ENCODE measurements at places on chromosomes 5 and 9. TPM values are rescaled to one million over a fixed set of nuclear protein-coding genes. Genes with fewer than 3 reads are reported as not detected.

GRCh38 chr5:133205204-133205603 lies 153.4 kb downstream of the HSPA4 start:
- DNase-seq, result no peak

The FRMD3 gene
- 51.3 TPM for total RNA-seq

The TAF7 gene
- total RNA-seq, result 58.7 TPM

DNA sequence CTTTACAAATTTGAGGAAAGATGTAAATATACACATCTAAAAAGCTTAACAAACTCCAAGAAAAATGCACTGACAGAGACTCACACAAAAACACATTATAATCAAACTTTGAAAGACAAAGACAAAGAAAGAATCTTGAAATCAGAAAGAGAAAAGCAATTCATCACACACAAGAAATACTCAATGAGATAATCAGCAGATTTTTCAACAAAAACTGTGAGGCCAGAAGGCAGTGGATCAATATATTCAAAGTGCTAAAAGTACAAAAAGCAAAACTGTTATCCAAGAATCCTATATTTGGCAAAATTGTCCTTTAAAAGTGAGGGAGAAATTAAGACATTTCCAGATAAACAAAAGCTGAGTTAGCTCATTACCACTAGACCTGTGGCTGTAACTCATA lies 6.1 kb downstream of the TPD52L3 start:
- no peak for DNase-seq

GRCh38 chr9:101792475-101792874 lies 54.0 kb upstream of the GRIN3A start:
- DNase-seq, result no peak

The DCAF12 gene
- total RNA-seq, result 31.8 TPM

The OGN gene
- 567 TPM for total RNA-seq

The STKLD1 gene
- 7.5 TPM for total RNA-seq

GRCh38 chr9:32704343-32704742 lies 68.9 kb upstream of the TAF1L start:
- DNase-seq, result peak; percentile 43

GRCh38 chr5:180084638-180085561 lies 13.3 kb upstream of the RNF130 start:
- DNase-seq, result peak; percentile 39

DNA sequence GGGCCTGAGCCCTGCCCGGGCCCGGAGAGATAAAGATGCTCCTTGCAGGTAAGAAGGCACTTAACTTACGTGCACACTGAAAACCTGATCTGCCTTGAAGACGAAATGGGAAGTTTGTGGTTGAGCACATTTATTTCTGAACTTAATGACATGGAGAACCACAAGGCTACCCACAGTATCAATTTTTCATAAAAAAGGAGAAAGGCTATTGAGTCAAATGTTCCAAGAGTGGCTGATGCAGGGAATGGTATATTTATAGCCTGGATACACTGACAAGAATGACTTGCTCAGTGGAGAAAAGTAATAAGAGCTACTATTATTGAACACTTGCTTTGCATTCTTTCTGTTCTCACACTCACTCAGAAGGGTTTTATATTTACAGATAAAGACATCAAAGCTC lies 419.3 kb downstream of the ACTL7B start:
- DNase-seq, result no peak

DNA sequence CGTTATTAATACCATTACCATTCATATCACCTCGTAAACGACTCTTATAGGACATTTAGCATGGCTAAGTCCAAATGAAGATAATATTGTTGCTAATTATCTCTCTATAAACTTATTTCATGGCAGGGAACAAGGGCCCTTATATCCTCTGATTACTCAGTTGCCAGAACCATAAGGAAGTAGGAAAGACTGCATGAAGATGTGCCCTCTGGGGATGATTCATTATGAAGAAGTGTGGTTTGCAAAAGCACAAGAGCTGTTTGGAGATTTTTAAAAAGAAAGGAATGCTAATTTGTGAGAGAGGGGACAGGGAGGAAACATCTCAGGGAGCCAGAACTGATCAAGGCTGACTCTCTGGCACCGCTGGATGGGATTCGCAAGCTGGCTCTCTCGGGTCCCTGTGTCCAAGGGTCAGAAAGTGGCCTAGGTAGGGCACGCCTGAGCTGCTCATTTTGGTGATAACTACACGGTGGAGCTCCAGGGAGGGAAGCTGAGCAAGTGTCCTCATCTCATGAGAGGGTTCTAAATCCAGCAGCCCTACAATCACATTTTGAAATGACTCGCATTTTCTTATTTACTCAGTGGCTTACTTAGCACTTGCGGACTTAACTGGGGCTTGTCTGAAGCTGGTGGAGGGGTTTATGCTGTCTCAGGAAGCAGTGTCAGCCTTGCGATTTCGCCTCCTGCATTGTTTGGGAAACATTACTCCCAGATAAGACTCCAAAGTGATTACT lies 136.8 kb downstream of the C5orf15 start:
- DNase-seq, result no peak

DNA sequence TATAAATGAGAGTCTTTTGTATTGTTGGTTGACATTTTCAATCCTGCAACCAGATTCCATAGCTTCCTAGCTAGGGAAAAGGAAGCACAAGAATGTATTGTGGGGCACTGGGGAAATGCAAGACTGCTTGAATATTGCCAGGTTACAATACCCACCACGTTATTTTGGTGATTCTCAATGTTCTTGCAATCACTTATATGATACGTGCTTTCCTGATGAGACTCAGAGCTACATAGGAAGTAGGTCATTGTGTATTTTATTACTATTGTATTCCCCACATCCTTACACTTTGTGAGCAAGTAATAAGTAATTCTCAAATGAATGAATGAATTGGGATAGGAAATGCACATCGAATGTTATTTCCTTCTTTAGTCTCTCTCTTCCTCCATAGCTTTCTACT lies 217.1 kb upstream of the CD180 start:
- DNase-seq, result no peak

GRCh38 chr5:172768573-172769341 lies 2.2 kb downstream of the DUSP1 start:
- DNase-seq, result peak; percentile 43

The FANCG gene
- 24.8 TPM for total RNA-seq

GRCh38 chr5:93704996-93705395 lies 36.4 kb downstream of the POU5F2 start:
- DNase-seq, result peak; percentile 14

DNA sequence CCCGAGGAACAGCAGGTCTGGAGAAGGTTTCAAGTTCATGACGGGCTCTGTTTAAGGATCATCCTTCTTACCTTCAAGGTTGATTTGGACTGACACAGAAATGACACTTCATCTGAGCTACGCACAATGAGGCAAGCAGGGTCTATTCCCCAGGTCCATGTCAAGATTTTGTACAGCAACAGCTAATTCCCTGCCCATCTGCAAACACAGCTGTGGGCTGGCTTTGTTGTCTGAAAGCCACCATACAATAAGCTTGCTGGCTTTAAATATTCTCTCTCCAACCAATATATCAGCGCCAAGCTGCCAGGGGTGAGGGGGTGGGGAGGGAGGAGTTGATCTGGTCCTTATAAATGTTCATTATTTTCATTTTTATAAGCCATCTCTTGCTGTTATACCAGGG lies 92.0 kb downstream of the OTULIN start:
- DNase-seq, result no peak

GRCh38 chr5:73419465-73420390 lies 28.8 kb downstream of the FOXD1 start:
- no peak for DNase-seq

- peak; percentile 33 for DNase-seq
Observed at GRCh38 chr5:123441408-123441807, 18.2 kb upstream of the CEP120 start.

DNA sequence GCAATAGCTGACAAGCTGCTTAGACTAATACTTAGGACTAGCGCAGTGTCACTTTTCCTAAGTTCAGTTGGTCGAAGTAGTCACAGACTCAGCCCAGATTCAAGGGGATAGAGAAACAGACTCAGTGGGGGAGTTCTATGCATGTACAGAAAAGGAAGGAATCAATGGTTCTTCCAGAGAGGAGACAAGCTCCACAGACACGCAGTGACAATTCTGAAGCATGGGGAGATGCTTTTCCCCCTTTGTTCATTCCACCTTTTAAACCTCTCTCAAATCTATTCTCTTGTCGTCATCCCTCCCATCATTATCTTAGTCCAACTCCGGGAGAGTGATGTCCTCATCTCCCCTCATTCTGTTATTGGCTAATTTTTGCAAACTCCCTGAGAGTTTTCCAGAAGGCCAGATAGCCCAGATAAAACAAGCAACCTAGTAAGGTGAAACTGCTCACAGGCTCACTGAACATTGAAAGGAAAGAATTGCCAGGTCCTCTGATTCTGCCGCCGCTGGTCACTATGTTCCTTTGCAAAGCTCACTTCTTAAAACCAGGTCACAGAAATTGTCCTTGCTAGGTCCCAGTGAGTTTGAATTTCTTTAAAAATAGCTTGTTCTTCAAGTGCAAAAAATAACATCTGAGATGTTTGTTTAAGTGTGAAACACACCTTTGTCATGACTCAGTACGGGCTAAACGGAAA lies 13.4 kb upstream of the STRBP start:
- no peak for DNase-seq

DNA sequence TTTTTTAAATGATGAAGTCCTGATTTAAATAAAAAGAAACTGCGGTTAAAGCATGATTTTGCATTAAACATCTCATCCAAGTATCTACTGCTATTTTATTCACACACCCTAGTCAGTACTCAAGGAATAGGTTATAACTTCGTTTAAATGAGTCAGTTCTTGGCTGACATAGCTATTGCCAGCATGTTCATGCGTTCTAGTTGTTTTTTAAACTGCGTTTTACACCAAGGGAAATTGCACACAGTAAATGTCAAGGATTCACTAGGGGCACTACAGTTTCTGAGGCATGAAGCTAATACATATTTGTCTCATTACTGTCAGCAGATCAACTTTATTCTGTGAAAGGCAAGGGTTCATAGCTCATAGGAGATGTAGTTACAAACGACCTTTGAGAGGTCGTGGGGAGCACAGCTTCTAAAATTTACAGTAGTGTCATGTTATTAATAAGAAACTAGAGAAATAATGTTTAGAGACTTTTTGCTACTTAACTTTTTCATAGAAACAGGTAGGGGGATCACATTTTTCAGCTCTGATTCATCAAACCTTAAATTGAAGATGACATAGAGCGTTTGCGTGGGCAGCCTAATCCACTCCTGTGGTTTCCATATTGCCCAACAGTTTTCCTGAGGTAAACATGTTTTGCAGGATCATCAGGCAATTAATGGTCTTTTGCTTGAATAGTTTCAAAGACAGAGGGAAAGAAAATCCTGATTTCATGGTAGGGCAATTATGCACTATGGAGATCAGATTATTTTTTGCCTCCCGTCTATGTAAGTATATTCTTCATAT lies 2222.7 kb upstream of the WWC1 start:
- DNase-seq, result no peak

Measured in umbilical cord (tissue), 2 donors.